ENCODE measurements at places on chromosomes 13 and 19. TPM values are rescaled to one million over a fixed set of nuclear protein-coding genes. Genes with fewer than 3 reads are reported as not detected.
A peak's percentile ranks its signal among the peaks of the same experiment; 100 is the strongest.

DNA sequence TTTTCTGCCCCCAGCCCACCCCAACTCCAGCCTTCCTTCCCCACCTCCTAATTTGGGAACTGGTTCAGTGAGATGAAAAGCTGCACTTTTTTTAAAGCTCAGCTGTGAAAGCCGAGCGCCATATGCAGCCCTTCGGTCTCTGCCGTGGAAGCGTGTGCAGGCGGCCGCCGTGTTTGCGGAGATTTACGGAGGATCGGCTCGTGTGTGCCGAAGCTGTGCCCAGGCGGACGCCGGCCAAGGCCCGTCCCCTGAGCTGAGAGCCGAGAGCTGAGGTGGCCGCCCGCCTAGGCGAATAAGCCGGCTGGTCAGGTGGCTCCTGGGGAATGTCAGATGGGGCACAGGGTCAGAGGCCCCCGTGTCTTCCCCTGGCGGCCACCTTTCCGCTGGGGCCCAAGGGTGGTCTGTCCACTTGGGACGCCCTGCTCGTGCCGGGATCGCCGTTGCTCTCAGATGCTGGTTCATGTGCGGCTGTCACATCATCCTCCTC lies 78.7 kb downstream of the ZNF536 start:
- no peak overlapping the region for H3K27ac ChIP-seq
- H3K27me3 ChIP-seq: peaks cover 45% of the 10 kb centered on the region
- H3K4me3 ChIP-seq: no peak overlapping the region
- H3K4me1 ChIP-seq: no peaks in the 10 kb centered on the region
- H3K36me3 ChIP-seq: no peaks in the 10 kb centered on the region

Gene HSPB6
- not detected for total RNA-seq

GRCh38 chr13:36344886-36345437 lies 1.2 kb downstream of the SPART start:
- H3K27me3 ChIP-seq: no peaks in the 10 kb centered on the region
- no peaks in the 10 kb centered on the region for H3K4me1 ChIP-seq
- no peaks in the 10 kb centered on the region for H3K36me3 ChIP-seq
- H3K27ac ChIP-seq: no peak overlapping the region

GRCh38 chr19:10719466-10719961 lies 1.6 kb downstream of the DNM2 start:
- peak overlapping the region; percentile 81 for H3K4me3 ChIP-seq
- H3K27me3 ChIP-seq: no peaks in the 10 kb centered on the region
- H3K4me1 ChIP-seq: peaks cover 15% of the 10 kb centered on the region
- DNase-seq: no peak
- 0 out of 2 replicates have a peak, but pooled peaks cover 2% of the 10 kb centered on the region for H3K36me3 ChIP-seq

Gene ZNF816
- total RNA-seq: 10.2 TPM

All from PC-3 (cell line).